Astrocyte (in vitro differentiated cells and primary cell): ENCODE measurements at places on chromosomes 4 and X. TPM values are rescaled to one million over a fixed set of nuclear protein-coding genes. Genes with fewer than 3 reads are reported as not detected.
A peak's percentile ranks its signal among the peaks of the same experiment; 100 is the strongest.

GRCh38 chr4:145613566-145614232 is 5.5 kb upstream of the MMAA start:
- no peaks in the 10 kb centered on the region for H3K27me3 ChIP-seq
- DNase-seq = no peak
- H3K4me3 ChIP-seq = no peak overlapping the region
- no peak overlapping the region for H3K27ac ChIP-seq
- H3K36me3 ChIP-seq = no peaks in the 10 kb centered on the region

Gene PNMA5
- not detected in 2 replicates for total RNA-seq

GRCh38 chr4:166972071-166972470 is 262.2 kb downstream of the SPOCK3 start:
- peaks cover 6% of the 10 kb centered on the region for H3K4me1 ChIP-seq
- H3K27me3 ChIP-seq = no peaks in the 10 kb centered on the region
- no peak overlapping the region for H3K4me3 ChIP-seq
- H3K36me3 ChIP-seq = no peaks in the 10 kb centered on the region
- H3K27ac ChIP-seq = no peak overlapping the region

DNA sequence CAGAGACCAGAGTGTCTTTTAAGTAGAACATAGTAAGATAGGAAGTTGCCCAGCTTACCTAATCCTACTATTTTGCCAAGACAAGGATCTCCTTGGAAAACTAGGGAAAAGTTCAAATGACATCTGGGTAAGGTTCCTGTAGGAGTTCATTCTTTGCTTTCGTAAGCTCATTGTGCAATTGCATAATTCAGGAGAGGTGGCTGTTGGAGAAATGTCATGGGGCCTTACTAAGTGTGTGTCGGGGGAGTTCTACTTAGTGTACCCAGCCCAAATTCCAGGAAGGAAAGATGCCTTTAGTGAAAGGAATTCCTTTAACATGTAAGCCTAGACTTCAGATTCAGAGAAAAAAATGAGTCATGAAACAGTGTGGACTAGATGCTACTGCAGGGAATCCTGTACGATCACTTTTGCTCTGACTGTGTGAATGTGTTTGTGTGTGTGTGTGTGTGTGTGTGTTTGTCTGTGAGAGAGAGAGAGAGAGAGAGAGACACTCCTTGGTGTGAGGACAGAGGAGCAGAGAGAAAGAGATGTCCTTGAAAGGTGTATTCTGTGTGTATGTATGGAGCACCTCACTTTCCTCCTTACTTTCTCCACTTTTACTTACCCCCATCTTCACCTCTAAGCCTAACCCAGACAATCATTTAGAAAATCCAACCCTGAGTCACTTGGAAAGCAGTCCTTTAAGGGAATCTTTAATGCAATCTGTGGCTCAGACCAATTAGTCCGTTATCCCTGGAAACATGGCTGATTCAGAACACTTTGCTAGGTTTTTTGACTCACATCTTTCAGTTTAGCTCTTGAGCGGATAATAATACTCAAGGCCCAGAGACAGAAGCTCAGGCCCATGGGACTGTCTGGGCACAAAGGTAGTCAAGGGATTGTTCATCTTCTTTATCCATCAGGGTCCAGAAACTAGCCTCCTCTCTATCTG is 114.5 kb upstream of the ACSL4 start:
- H3K4me1 ChIP-seq = peaks cover 10% of the 10 kb centered on the region
- H3K27me3 ChIP-seq = no peaks in the 10 kb centered on the region
- H3K27ac ChIP-seq = no peak overlapping the region
- H3K36me3 ChIP-seq = no peaks in the 10 kb centered on the region
- peak; percentile 90 for DNase-seq

DNA sequence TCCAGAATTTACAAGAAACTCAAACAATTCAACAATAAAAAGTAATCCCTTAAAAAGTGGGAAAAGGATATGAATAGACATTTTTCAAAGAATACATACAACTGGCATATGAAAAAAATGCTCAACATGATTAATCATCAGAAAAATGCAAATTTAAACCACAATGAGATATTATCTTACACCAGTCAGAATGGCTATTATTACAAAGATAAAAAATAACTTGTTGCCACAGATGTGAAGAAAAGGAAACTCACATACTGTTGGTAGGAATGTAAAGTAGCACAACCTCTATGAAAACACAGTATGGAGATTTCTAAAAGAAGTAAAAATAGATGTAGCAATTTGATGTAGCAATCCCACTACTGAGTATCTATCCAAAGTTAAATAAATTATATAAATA is 65.1 kb upstream of the DIAPH2 start:
- no peak overlapping the region for H3K27ac ChIP-seq
- DNase-seq = peak; percentile 4
- no peaks in the 10 kb centered on the region for H3K27me3 ChIP-seq
- no peaks in the 10 kb centered on the region for H3K36me3 ChIP-seq
- H3K4me1 ChIP-seq = no peaks in the 10 kb centered on the region

GRCh38 chr4:94680176-94680862 is 77.4 kb upstream of the BMPR1B start:
- no peak for DNase-seq
- no peaks in the 10 kb centered on the region for H3K27me3 ChIP-seq
- no peaks in the 10 kb centered on the region for H3K4me1 ChIP-seq
- H3K36me3 ChIP-seq = no peaks in the 10 kb centered on the region
- H3K27ac ChIP-seq = no peak overlapping the region

- DNase-seq = no peak
- H3K27ac ChIP-seq = no peak overlapping the region
- H3K36me3 ChIP-seq = no peaks in the 10 kb centered on the region
Measured at GRCh38 chr4:56424176-56424575, 11.2 kb downstream of the PPAT start.

Gene PPARGC1A
- 0.48 and 0.53 TPM in 2 replicates for total RNA-seq

- H3K36me3 ChIP-seq = no peaks in the 10 kb centered on the region
- no peak overlapping the region for H3K4me3 ChIP-seq
- no peak for DNase-seq
- H3K27me3 ChIP-seq = no peaks in the 10 kb centered on the region
Measured at GRCh38 chr4:121599049-121599448, 97.7 kb downstream of the ANXA5 start.

Gene MEPE
- not detected in 2 replicates for total RNA-seq

Gene BEX5
- total RNA-seq = 1.4 and 1.6 TPM in 2 replicates

Gene SLC38A5
- 36.0 and 51.6 TPM in 2 replicates for total RNA-seq

Gene PDS5A
- 49.5 and 55.9 TPM in 2 replicates for total RNA-seq

Gene HPGDS
- not detected in 2 replicates for total RNA-seq
